ENCODE measurements at places on chromosomes 5 and 9.

DNA sequence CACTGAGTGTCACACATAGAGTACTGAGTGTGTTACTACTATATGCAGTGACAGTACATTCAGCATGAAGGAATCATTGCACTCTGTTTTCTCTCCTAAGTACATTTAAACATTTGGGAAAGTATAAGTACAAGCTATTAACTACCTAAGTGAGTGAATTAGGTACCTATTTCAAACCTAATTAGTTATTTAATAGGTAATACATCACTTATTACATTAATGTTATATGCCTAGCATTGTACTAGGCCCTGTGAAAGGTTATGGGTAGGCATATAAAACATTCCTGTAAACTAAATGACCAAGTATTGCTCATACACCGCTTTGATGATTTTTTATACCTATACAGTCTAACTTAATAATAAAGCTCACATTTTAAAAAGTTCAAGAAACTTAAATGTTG, 25.7 kb upstream of the PPP3R2 start:
- no peak for DNase-seq

DNA sequence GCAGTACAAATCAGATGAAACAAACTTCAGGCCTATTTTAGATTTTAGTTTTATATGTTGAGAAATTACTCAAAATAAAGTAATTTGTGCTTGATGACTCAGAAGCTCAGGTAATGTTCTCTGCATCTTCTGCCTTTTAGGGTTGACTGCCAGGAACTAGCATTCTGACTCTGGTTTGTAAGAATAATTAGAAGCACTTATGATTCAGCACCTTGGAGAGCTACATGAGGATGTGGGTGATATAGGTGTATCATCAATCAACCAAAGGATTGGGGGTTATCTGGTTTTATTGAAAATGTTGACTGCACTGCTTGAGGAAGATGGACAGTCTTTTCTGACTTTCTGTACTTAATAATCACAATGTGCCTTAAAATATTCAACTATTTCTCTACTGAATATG, 118.7 kb upstream of the SGCD start:
- DNase-seq, result no peak

DNA sequence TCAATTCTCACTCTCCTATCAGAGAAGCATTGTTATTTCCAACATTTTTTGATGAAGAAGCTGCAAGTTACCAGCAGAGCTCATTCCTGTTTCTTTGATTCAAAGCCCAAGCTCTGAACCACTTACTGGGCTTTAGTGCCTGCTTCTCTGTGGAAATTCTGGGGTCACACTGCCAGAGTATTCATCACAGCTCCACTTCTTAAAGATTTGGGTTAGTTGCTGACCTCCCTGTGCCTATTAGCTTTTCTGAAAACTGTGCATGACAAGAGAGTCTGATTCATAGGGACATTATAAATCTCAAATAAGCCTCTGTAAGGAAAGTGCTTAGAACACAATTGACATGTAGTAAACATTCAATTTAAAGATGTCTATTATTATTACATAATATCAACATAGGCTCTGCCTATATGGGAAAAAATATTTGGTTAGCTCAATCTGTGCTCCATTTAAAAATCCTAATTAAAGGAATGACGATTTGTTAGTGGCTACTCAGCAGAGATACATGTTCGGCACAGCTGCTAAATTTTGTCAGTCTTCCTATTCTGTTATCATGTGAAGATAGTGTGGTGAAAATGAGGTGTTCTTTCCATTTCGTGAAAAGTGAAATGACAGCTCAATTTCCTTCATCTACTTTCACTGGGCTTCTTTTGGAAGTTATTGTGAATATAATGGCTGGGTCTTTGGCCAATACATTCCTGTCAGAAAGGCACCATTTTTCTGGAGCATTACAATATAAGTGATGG, 293.0 kb downstream of the KCTD16 start:
- DNase-seq, result no peak

DNA sequence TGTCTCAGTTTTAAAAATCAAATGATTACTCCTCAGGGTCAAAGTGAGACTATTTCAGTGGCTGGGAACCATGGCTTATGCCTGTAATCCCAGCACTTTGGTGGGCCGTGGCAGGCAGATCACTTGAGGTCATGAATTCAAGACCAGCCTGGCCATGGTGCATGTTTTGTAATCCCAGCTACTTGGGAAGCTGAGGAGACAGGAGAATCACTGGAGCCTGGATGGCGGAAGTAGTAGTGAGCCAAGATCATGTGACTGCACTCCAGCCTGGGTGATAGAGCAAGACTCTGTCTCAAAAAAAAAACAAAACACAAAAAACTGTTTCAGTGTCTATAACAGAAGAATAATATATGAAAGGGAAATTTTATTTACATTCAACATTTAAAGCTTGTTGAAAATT, 182.9 kb downstream of the ARHGEF28 start:
- DNase-seq, result no peak

DNA sequence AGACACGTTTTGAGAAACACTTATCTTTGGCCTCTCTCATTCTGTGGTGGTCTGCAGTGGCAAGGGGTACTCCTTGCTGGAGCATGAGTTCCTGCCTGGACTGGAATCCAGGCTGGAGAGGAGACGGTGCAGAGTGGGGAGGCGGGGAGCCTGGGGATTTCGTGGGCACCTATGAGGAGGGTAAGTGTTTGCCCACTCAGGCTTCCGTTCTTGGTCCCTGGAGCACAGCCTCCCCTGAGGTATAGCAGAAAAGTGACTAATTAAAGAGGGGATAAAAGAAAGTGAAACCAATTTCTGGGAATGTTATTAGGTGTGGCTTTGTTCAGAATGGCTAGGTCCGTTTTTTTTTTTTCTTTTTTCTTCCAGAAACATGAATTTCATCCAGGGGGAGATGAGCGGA, 90.8 kb downstream of the ARHGAP26 start:
- no peak for DNase-seq

DNA sequence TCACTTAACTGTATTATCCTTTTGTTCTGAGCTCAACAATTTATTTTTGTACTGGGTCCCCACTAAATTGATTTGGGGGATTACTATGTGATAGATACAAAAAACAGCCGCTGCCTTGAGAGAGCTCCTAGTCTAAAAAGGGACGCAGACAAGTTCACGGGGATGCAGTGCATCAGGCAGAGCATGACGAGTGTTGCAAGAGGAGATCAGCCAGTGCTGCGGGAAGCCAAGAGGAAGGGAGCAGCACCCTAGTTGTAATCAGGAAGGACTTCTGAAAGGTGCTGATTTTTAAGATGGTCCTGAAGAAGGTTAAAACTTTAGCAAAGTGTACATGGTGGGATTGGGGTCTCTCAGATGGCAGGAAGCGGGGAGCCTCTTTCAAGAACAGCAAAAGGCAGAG, 15.8 kb downstream of the GALNT10 start:
- no peak for DNase-seq

- no peak for DNase-seq
Measured at GRCh38 chr5:72034770-72035169, 72.5 kb upstream of the MAP1B start.

GRCh38 chr5:176814836-176815438, 4.6 kb downstream of the UNC5A start:
- no peak for DNase-seq

DNA sequence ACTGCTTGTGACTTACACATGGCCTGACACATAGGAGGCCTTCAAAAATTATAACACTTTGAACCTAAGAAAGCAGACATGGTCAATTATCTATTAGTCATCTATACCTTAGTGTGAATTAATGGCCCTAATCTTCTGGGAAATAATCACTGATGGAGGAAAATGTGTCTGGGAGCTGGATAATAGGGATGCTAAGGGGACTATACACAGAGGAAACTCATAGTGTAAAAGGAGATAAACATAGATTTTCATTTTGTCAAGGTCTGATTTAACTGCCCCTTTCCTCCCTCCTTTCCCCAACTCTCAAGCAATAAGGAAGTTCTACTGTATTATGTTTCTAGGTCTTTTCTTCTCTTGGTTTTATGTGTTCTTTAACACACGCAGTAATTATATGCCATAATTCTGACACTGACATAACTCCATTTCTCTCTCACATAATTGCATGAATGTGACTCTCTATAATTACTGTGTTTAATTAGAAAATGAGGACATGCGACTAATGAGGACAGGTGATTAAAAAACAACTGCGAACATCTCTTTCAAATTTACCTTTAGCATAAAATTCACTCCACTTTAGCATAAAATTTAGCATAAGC, 18.7 kb upstream of the PRELID2 start:
- no peak for DNase-seq

All from stimulated activated CD4-positive, alpha-beta T cell treated with anti-CD3 and anti-CD28 coated beads, Interleukin-4, amount 100 ng/mL, for 4 hours (primary cell).